ENCODE measurements at places on chromosomes 11 and 22.

DNA sequence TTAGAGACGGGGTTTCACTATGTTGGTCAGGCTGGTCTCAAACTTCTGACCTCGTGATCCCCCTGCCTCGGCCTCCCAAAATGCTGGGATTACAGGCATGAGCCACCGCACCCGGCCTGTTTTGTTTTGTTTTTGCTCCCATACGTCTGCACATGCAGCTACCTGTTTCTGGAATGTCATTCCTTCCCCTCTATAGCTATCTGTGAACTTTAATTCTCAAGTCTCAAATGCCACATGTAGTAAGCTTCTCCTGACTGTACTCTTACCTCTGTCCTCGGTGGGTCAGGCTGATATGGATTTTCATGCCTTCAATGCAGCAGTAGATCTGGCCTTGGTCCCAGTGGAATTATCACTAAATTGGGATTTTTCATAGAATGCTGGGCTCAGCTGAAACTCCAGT, 12.4 kb upstream of the SWAP70 start:
- DNase-seq = no peak

GRCh38 chr11:32231909-32232493, 141.1 kb downstream of the RCN1 start:
- DNase-seq = no peak

GRCh38 chr11:42161886-42162285, 702.4 kb upstream of the LRRC4C start:
- no peak for DNase-seq

DNA sequence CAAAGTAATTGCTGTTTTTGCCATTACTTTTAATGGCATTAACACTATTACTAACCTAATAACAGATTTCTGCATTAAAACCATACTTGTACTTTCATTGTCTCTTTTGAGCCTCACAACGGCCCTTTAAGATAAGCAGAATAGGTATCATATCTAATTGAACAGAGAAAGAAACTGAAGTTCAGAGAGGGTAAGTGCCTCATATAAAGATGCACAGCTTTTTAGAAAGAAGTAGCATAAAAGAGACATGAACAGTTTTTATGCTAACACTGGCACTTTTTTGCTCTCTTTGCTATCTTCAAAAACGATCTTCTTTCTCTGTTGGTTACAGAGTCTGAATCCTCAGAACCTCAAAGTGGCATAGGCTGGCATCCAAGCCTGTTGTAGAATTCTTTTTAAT, 102.9 kb upstream of the OR5AK2 start:
- no peak for DNase-seq

GRCh38 chr11:94602430-94603372, 35.5 kb downstream of the PIWIL4 start:
- no peak for DNase-seq

GRCh38 chr11:16604794-16605388, 133.6 kb upstream of the C11orf58 start:
- no peak for DNase-seq

DNA sequence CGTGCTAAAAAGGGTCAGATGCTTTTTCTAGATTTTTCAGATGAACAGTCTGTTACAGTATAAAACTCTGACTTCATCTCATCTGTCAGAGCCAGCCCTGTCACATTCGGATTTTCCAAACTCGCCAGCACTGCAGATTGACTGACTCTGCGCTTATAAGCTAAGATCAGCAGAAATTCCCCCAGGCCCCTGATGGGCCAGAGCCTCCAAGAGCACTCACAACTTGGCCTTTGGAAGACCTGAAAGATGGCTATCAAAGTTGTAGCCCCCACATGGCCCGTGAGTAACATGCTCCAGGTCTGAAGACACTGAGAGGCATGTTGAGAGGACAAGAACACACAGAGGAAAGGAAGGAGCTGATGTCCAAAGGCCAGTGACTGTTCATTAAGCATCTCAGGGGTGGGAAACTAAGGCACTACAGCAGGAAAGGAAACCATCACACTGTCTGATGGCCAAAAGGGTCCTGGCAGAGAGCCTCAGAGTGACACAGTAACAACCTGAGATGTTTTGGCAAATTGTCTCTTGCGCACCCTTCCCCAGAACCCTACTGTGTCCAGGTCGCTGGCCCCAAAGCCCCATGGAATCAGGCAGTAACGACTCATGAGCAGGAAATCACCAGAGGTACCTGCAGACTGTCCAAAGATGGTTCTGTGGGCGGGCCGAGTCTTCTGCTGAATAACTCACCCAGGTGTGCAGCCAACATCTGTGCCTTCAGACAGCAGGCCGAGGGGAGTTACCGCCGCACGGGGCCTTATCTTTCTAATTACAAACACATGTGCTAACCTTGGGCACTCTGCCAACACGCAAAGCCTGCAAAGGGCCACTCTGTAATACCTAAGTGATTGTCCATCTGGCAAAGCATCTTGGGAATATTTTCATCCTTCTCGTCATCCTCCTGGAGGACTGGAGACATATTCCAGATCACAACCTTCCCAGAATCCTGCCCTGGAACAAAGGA, 23.6 kb downstream of the HIRA start:
- DNase-seq = no peak

DNA sequence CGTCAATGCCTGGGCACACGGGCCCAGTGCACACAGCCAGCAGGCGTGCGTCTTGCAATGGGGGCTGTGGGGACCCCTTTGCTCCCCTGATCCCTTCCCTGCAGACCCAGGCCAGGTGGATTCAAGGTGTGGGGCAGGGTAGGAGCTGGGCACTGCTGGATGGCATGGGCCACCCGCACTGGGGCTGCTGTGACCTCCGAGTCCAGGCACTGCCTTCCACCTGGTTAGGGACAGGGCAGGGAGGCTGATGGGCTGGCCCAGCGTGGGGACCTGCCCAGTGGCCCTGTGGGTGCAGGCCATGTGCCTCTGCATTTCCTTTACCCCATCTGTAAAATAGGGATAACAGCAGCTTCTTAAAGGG, 22.9 kb downstream of the KCNQ1 start:
- peak; percentile 88 for DNase-seq

DNA sequence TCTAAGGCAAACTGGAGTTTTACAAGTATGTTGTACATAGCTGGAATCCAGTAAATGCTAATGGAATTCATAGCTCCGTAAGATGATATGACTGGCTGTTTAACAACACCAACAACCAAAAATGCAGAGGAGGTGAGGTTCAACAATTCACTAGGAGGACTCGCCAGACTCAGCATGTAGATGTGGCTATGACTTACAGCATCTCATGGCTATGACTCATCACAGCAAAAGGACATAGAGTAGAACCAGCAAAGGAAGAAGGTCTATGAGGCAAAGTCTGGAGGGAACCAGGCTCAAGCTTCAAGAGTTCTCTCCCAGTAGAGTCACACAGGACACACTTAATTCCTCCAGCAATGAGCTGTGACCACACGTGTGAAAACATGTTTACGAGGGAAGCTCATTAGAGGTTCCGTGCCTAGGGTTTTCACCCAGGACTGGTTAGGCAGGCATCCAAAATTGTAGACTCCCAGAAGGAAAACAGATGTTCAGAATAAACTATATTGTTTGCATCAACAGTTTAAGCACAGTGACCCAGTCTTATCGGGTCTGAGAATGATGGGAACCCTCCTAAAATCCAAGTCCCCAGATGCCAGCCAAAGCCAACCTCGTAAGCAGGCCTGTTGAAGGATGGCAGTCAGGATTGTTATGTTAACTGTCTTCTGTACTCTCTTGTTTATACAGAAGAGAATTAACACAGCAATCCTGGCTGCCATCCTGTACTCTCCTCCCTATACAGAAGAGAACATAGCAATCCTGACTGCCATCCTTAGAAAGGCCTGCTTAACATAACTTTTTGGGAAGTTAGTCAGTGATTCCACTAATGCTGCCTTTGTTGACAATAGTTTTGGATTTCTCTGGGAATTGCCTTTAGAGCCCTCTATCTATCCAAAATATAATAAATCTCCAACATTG, 116.6 kb downstream of the LARGE1 start:
- peak; percentile 90 for DNase-seq

DNA sequence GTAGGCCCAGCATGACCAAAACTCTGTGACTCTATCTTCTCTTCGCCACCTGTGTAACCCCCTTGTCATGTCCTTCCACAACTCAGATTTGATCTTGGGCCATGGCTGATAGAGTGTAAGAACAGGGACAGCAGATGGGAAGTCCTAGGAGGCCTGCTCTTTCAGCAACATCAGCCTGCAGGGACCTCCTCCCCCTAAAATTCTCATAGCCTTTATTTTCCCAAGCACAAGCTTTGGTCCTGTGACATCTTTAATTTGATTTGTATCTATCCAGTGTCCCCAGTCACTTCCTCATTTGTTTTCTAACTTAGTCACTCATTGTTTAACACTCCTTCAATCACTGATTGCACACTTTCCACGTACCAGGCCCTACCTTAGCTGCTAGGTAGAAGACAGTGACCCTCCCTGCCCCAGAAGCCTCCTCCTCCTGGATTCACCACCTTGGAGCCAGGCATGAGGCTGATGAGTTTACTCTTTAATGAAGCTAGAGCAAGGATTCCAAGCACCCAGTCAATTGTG, 5.3 kb downstream of the UBQLN3 start:
- no peak for DNase-seq

GRCh38 chr22:38757464-38757757, 1.6 kb upstream of the SUN2 start:
- DNase-seq = no peak

GRCh38 chr11:106233191-106233590, 155.7 kb downstream of the AASDHPPT start:
- DNase-seq = no peak

- DNase-seq = no peak
Observed at GRCh38 chr11:17730608-17731462, 3.7 kb upstream of the KCNC1 start.

DNA sequence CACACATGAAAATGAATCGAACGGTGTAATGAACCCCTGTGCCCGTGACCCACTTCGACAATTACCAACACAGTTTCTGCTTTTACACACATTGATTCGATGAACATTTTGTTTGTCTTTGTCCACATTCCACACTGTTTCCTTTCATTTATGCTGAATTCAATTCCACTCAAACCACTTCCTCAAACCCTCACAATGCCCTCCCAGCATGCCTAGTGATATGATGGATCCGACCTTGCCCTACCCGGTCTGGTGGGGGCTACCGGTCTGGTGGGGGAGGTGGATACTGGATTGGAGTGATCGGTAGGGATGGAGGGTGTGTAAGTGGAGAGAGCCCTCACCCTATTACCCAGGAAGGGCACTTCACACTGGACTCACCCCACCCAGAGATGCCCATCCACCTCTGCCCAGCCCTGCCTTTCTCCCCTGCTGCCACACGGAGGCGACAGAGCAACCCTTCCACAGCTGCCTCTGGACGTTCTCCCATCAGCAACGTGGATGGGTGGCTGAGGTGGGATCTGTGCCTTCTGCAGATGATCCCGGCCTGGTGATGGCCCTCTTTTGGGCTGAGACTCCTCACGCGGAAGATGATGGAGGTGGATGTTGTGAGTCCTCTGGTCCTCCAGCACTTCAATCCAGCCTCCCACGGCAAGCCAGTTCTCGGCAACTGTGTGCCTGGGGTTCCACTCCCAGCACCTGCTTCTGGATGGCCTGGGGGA, 33.0 kb upstream of the P2RY2 start:
- DNase-seq = no peak

DNA sequence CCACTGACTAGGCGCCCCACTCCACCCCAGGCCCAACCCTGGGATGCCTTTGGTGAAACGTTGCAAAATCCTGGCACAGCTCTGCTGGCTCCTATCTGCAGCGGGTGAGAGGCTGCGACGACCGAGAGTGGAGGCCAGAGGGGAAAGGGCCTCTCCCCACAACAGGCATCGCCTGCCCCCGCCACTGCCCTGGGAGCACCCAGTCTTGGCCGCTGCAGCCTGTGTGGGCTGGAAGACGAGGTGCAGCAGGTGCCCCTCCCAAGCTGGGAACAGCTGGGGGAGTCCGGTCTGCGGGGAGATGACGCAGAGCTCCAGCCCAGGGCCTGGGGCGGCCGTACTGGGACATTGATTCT, 4.2 kb upstream of the PIM3 start:
- no peak for DNase-seq

GRCh38 chr11:10970926-10971325, 113.1 kb upstream of the ZBED5 start:
- DNase-seq = no peak

- no peak for DNase-seq
Observed at GRCh38 chr11:61023086-61023965, 51.8 kb downstream of the CD6 start.

DNA sequence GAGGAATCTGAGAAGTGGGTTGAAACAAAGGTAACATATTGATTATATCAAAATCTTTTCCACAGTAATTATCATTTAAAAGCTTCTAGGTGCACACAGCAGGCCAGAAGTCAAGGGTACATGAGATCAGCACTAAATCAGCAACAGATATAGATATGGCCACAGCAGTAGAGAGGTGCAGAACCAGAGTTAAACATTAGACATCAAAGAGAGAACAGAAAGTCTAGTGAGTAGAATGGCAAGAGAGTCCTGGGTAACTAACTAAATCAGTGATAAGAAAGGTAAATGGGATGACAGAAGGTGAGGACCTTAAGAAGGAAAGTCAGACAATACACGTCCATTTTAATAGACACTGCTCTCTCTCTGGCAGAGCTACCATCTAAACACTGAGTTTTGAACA, 119.5 kb upstream of the GRIA4 start:
- DNase-seq = no peak

GRCh38 chr22:46450931-46451561, 86.4 kb downstream of the CELSR1 start:
- DNase-seq = no peak

DNA sequence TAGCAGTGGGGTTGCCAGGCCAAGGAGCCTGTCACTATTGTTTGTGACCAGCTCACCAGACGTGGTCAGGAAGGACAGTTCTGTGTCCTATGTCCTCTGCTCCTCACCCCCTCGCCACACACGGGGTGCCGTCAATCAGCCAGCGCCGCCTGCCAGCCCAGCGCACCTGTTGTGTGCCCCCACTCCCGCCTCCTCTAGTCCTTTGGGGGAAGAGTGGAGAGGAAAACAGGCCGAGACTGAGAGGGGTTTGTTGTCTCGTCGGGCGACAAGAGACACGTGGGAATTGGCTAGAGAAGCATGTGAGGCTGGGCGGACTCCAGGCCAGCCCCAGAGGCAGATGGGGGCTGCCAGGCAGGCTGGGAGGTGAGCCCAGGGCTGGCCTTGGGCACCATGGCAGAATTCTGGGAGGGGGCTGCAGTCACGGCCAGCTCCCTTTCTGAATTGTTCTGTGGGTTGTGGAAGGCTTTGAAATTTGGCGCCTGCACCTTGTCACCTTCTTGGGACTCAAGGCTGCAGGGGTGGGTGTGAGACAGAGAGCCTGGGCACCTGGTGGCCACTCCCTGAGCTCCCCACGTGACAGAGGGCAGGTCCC, 3.1 kb upstream of the KCNQ1OT1 start:
- no peak for DNase-seq

- DNase-seq = no peak
Observed at GRCh38 chr11:36791957-36792356, 193.9 kb upstream of the RAG2 start.

GRCh38 chr11:12702999-12703453, 28.8 kb downstream of the TEAD1 start:
- peak; percentile 49 for DNase-seq

- no peak for DNase-seq
Observed at GRCh38 chr11:62654297-62654696, 1.2 kb upstream of the INTS5 start.

Measured in vagina (tissue), 2 donors.